ENCODE measurements at places on chromosomes 16 and 17. TPM values are rescaled to one million over a fixed set of nuclear protein-coding genes. Genes with fewer than 3 reads are reported as not detected.

- DNase-seq: no peak
Observed at GRCh38 chr16:31335431-31335830, 19.5 kb upstream of the ITGAX start.

GRCh38 chr17:49218941-49219913 is 8.7 kb downstream of the ABI3 start:
- DNase-seq: no peak

- DNase-seq: no peak
Observed at GRCh38 chr16:7555459-7555858, 222.8 kb downstream of the RBFOX1 start.

The CEP20 gene
- polyA plus RNA-seq: 10.7 TPM

The GIT1 gene
- 5.4 TPM for polyA plus RNA-seq

The CEP295NL gene
- not detected for polyA plus RNA-seq

The HASPIN gene
- not detected for polyA plus RNA-seq

Measured in liver (tissue), 10 donors.